ENCODE measurements at places on chromosomes 3 and 15. TPM values are rescaled to one million over a fixed set of nuclear protein-coding genes. Genes with fewer than 3 reads are reported as not detected.

ISL2 gene
- 0.22 TPM for total RNA-seq

STAC gene
- total RNA-seq, result 0.15 TPM

SLC12A1 gene
- total RNA-seq, result not detected

STRIT1 gene
- not detected for total RNA-seq

LMAN1L gene
- 0.18 TPM for total RNA-seq

CCR4 gene
- 0.27 TPM for total RNA-seq

KNG1 gene
- not detected for total RNA-seq

LRRIQ4 gene
- not detected for total RNA-seq

DNA sequence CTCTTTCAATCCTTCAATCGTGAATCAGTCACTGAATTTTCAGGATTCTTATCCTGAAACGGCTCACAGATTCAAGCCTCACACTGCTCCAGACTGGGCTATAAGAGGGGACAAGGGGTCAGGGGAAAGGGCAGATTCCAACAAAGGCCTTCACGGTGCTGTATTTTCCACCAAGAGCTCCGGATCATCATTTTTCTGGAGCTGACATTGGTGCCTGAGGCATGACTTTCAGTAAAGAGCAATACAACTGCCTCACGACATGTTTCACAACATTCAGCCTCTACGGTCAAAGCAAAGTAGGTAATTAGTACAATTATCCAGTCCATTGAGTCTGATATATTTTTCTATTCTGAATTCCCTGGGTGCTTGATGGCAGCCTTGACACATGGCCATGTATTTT is 185.0 kb upstream of the PRICKLE2 start:
- DNase-seq, result no peak

GRCh38 chr3:150783920-150784746 is 21.2 kb upstream of the SIAH2 start:
- no peak for DNase-seq

DNA sequence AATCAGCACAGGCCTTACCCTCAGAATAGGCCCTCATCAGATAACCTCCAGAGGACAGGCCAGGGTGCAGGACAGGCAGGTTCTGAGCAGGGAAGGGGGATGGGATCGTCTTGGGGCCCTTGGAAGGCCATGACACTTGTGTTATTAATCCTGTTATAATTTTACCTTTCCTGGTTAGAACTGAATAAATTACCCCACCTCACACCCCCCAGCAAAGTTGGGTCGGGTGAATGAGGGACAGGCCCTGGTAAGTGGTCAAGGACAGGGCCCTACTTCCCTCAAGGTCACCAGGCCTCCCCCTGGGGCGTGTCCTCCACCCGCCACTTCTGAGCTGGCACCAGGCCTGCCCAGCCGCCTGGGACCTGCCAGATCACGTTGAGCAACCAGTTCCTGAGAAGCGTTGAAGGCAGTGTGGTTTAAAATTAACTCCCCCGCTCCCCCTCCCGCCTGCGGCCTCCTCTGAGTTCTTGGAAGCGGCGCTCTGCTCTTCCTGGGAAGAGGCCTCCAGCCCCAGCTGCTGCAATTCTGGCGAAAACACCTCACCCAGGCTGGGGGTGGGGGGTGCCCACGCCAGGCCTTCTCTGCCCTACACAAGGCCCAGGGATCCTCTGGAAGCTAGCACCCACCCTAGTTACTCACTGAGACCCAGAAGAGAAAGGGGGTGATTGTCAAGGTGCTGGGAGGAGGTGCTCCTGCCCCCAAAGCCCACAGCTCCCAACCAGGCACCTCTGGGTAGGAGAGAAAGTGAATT is 10.6 kb downstream of the CISH start:
- DNase-seq, result no peak

DNA sequence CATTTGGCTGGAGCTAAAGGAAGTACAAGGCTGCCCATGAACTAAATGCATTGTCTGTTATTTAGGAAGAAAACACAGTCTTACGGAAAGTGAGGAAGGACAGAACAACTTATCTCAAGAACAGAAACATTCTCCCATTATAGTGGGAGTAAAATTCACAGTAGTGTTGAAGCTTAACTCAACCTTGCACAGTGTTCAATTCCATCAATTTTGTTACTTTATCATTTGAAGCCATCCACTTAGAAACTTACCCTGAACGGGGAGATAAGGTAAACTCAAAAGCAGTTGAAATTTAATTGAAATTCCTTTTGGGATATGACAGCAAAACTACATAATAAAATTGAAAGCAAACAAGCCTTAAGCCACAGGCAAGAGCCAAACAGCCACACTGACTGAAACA is 186.9 kb downstream of the PCCB start:
- DNase-seq, result no peak

DNA sequence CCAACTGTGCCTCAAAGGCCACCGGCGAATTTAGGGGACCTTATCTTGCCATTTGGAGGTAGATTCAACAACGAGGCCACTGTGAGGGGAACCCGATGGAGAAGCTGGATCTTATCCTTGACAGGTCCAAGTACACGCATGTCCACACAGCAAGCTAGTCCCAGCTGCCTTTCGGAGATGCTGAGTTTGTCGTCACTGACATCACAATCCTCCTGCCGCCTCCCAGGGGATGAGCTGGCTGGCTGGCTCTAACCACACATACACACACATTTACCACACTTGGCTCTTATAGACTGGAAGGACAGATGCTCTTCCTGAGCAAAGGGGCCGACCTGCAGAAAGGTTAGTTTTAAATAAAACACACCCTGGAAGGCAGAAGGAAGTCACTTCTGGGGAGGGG is 176.3 kb downstream of the STT3B start:
- no peak for DNase-seq

GRCh38 chr3:188051801-188052168 is 102.2 kb upstream of the LPP start:
- no peak for DNase-seq

DNA sequence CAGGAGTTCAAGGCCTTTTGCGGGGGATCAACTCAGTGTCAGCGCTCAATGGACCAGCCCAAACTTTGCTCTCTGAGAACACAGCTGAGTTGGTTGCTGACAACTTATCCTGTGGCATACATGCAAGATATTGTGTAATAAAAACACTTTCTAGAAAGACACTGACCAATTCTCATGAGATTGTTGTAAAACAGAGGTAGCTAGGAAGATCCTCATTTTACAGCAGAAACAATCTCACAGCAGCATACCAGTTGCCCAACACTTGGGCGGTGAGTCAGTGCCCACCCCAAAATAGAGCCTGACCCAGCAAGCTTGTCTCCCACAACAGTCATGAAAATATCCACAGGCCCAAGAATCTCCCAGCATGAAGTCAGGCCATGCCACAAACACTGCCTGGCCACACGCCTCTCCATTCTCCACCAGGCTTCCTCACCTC is 18.2 kb downstream of the KLHL6 start:
- DNase-seq, result no peak

GRCh38 chr3:193347521-193348501 is 30.7 kb downstream of the ATP13A5 start:
- DNase-seq, result no peak

- DNase-seq, result no peak
Measured at GRCh38 chr3:16258177-16258576, 6.6 kb downstream of the DPH3 start.

DNA sequence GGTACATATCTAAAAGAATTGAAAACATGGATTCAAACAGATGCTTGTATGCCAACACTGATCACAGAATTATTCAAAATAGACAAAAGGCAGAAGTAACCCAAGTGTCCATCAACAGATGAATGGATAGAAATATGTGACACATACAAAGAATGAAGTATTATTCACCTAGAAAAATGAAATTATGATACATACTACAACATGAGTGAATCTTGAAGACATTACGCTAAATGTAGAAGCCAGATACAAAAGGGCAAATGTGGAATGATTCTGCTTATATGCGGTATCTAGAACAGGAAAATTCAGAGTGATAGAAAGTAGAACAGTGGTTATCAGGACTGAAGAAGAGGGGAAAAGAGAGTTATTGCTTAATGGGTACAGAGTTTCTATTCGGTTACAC is 26.2 kb upstream of the SLC12A8 start:
- no peak for DNase-seq

DNA sequence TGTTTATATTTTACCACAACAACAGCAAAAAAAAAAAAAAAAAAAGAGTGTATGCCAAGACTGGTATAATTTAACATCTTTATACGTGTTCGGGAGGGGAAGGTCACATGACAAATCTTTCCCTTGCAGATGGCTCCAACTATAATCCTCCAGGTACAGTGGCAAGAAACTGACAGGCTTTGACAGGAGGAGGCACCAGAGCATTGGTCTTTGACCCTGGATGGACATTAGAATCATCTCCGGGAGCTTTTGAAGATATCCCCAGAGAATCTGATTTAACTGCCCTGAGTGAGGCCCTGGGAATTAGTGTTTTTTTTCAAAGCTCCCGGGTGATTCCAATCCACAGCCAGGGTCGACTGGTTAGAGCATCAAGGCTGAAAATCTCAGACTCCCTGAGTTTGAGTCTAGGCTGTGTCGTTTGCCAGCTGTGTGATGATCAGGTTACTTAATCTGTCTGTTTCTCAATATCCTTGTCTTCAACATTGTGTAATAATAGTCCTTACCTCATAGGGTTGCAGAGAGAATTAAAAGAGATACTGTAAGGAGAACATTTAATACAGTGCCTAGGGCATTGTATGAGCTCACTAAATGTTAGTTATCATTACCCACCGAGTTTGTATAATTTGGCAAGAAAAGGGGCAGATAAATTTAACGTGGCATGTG is 8.9 kb upstream of the SEMA5B start:
- DNase-seq, result no peak

- no peak for DNase-seq
Measured at GRCh38 chr15:66369773-66370651, 13.5 kb upstream of the TIPIN start.

DNA sequence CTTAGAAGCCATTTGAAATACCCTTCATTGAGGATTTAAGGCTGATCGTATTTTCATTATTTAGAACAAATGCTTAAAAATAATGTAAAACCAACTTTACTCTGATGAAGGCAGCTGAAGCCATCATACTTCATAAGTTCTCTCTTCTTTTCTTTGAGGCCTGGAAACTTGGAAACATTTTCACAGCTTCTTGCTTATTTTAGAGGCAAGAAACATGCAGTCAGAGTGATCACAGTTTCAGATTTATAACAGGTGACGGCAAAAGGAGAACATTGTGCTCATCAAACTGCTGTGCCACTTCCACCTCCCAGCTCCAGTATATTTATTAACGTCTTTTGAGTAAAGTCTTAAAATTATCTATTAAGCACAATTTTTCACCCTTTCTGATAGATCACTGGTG is 376.1 kb downstream of the PTPRG start:
- DNase-seq, result no peak

GRCh38 chr15:98933406-98933805 is 74.2 kb downstream of the PGPEP1L start:
- no peak for DNase-seq

GRCh38 chr15:85690561-85691231 is 104.0 kb downstream of the KLHL25 start:
- DNase-seq, result no peak

Data from esophagus squamous epithelium (tissue), 5 donors.